ENCODE measurements at places on chromosomes 13 and 19.
A peak's percentile ranks its signal among the peaks of the same experiment; 100 is the strongest.

- no peaks in the 10 kb centered on the region for H3K36me3 ChIP-seq
- H3K27ac ChIP-seq: peak overlapping the region; percentile 82
- peaks cover 30% of the 10 kb centered on the region for H3K4me1 ChIP-seq
- H3K27me3 ChIP-seq: no peaks in the 10 kb centered on the region
- H3K4me3 ChIP-seq: no peak overlapping the region
- no peak for DNase-seq
Measured at GRCh38 chr13:48749144-48749543, 95.4 kb downstream of the CYSLTR2 start.

- H3K27ac ChIP-seq: no peak within 1 kb of the TSS
- H3K4me3 ChIP-seq: no peak within 1 kb of the TSS
- no peak for DNase-seq
- H3K27me3 ChIP-seq: no peaks in the 10 kb centered on the region
- H3K4me1 ChIP-seq: no peaks in the 10 kb centered on the region
- no peaks in the 10 kb centered on the region for H3K36me3 ChIP-seq
Measured at GRCh38 chr19:16143399-16144215, at the start of gene HSH2D. TSS of gene HSH2D (plus strand) at chr19:16143685. CDS start at chr19:16148751, 5,066 bp downstream.

DNA sequence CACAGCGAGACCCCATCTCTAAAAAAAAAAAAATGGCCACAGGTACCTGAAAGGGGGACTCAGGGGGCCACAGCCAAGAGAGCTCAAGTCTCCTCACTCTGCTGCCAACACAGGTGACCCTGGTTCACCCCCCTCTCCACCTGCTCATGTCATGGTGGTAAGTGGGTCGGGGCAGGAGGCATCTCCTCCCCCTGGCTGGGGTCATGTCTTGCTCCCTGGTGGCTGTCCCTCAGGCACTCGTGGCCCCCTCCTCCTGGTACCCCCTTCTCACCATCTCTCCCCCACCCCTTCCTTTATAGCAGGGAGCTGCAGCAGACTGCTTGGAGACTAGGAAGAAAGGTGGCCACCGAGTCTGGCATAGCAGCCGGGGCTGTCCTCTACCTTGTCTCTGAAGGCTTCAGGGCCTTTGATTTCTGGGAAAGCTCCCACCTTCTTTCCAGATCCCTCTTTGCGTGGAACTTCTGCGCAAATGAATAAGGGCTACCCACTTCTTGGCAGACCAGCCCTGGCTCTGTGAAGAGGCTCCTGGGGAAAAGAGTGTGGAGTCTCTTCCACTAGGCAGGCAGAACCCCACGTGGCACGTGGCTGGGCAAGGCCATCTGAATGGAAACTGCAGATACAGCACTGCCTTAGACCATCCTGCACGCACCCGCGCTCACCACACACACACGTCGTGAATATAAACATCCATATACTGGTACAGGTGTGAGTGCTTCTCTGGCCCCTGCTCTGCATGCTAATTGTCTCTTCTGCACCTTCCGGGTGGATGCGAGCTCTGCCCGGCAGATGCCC lies 20.1 kb upstream of the MIER2 start:
- no peak for DNase-seq
- no peaks in the 10 kb centered on the region for H3K4me1 ChIP-seq
- H3K4me3 ChIP-seq: no peak overlapping the region
- H3K27ac ChIP-seq: no peak overlapping the region
- no peaks in the 10 kb centered on the region for H3K36me3 ChIP-seq

DNA sequence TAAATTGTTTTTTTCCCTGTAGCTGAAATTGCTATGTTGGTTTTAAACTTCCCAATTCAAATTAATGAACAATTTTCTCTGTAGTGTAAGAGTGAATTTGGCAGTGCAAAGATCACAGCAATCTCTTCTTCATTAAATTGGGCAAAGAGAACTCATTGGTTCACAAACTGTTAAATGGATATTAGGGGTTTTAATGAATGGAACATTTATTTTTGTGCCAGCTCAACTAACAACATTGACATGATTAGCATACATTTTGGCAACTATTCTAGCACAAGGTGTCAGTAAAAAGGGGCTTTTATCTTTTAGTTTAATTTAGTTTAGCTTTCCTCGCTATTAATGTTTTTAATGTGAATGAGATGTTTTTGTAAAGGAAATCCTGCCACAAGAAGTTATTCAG lies 7.1 kb downstream of the PCDH20 start:
- peaks cover 4% of the 10 kb centered on the region for H3K4me1 ChIP-seq
- H3K27ac ChIP-seq: no peak overlapping the region
- no peaks in the 10 kb centered on the region for H3K36me3 ChIP-seq

- H3K27me3 ChIP-seq: no peaks in the 10 kb centered on the region
- no peaks in the 10 kb centered on the region for H3K4me1 ChIP-seq
- H3K4me3 ChIP-seq: no peak overlapping the region
- H3K27ac ChIP-seq: no peak overlapping the region
Measured at GRCh38 chr13:84985860-84986259, 813.4 kb downstream of the SLITRK6 start.

DNA sequence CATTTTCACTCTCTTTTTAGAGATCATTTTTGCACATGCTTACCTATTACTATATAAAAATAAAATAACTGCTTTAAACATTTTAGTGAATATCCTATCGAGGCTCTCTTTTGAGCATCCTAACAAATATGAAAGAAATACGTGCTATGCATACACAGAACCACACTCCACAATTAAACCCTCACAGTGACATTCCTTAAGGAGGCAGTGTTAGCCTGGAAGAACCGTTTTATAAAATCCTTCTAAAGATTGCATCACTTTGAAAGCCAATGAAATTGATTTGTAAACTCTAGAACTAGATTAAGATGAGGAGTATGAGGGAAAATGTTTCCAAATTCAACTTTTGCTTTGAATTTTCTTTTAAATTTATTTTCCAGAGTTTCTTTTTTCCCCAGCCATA lies 11.1 kb upstream of the ENOX1 start:
- no peak overlapping the region for H3K4me3 ChIP-seq
- no peak for DNase-seq
- H3K27me3 ChIP-seq: no peaks in the 10 kb centered on the region
- no peak overlapping the region for H3K27ac ChIP-seq

DNA sequence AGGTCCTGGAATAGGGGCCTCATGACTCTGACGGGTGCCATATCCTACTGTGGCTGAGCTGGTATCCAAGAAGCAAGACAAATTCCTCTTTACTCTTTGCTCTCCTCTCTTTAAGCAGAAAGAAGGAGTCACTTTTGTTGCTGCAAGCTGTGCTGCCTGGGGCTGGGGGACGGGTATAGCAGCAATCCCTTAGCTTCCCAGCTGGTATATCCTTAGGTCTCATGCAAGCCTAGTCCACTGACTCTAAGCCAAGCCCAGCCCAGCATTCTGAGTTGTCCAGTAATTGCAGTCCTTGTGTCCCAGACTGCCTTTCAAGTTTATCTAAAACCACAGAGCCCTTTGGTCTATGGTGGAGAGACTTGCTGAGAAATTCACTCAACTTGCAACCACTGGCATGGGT lies 893.0 kb upstream of the PRR20A start:
- no peaks in the 10 kb centered on the region for H3K36me3 ChIP-seq
- H3K27me3 ChIP-seq: no peaks in the 10 kb centered on the region
- DNase-seq: no peak
- no peak overlapping the region for H3K4me3 ChIP-seq

GRCh38 chr19:5123646-5124045 lies 154.7 kb downstream of the KDM4B start:
- DNase-seq: no peak
- peaks cover 17% of the 10 kb centered on the region for H3K4me1 ChIP-seq
- no peaks in the 10 kb centered on the region for H3K27me3 ChIP-seq
- no peak overlapping the region for H3K27ac ChIP-seq

GRCh38 chr19:18119013-18119716 lies 21.6 kb downstream of the MAST3 start:
- no peak for DNase-seq
- no peaks in the 10 kb centered on the region for H3K4me1 ChIP-seq
- H3K27me3 ChIP-seq: no peaks in the 10 kb centered on the region
- H3K27ac ChIP-seq: peak overlapping the region; percentile 38
- no peaks in the 10 kb centered on the region for H3K36me3 ChIP-seq

DNA sequence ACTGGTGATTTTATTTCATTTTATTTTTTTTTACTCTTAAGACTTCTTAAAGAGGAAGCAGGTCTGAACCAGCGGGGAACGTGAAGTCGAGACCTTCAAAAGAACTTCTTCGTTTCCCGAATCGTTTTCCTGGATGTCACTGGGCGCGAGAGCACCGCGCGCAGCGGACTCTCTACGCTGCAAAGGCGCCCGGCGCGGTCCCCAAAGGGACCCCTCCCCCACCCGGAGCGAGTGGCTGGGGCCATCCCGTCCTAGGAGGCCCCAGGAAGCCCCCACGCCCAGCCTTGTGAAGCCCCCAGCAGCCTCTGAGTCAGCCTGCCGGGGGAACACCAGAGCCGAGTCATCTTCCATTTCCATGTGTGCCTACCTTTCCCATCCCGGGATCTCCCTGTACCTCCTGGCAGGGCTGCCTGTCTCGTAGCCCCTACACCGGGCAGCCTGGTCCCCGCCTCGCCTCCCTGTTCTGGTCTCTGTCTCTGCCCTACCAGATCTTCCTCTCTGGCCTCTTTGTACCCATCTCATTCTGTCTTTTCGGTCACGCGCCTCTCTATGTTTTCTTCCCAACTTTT lies 608 bp downstream of the CD70 start:
- H3K36me3 ChIP-seq: no peaks in the 10 kb centered on the region
- H3K4me3 ChIP-seq: no peak overlapping the region
- H3K27me3 ChIP-seq: peaks cover 23% of the 10 kb centered on the region
- no peak overlapping the region for H3K27ac ChIP-seq

DNA sequence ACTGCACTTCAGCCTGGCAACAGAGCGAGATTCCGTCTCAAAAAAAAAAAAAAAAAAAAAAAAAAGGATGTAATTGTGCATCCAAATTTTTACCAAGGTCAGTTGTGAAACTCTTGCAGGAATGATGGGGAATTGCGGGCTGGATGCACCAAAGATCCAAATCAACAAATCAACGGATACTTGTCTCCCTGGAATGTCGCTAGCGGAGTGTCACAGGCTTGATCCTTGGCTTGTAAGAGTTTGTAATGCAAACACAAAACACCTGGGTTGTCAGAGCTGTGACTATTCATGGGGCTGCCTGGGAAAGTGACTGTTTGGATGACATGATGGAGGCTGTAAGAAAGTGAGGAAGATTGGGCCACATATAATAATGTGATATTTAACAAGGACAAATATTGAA lies 4.2 kb downstream of the KANK3 start:
- H3K36me3 ChIP-seq: no peaks in the 10 kb centered on the region
- H3K4me3 ChIP-seq: no peak overlapping the region
- H3K27me3 ChIP-seq: peaks cover 68% of the 10 kb centered on the region
- H3K4me1 ChIP-seq: peaks cover 33% of the 10 kb centered on the region
- no peak for DNase-seq

- H3K27ac ChIP-seq: no peak overlapping the region
- H3K27me3 ChIP-seq: no peaks in the 10 kb centered on the region
- no peak for DNase-seq
- H3K4me3 ChIP-seq: no peak overlapping the region
- H3K36me3 ChIP-seq: no peaks in the 10 kb centered on the region
- H3K4me1 ChIP-seq: no peaks in the 10 kb centered on the region
Measured at GRCh38 chr13:111387026-111387871, 66.8 kb downstream of the TEX29 start.

DNA sequence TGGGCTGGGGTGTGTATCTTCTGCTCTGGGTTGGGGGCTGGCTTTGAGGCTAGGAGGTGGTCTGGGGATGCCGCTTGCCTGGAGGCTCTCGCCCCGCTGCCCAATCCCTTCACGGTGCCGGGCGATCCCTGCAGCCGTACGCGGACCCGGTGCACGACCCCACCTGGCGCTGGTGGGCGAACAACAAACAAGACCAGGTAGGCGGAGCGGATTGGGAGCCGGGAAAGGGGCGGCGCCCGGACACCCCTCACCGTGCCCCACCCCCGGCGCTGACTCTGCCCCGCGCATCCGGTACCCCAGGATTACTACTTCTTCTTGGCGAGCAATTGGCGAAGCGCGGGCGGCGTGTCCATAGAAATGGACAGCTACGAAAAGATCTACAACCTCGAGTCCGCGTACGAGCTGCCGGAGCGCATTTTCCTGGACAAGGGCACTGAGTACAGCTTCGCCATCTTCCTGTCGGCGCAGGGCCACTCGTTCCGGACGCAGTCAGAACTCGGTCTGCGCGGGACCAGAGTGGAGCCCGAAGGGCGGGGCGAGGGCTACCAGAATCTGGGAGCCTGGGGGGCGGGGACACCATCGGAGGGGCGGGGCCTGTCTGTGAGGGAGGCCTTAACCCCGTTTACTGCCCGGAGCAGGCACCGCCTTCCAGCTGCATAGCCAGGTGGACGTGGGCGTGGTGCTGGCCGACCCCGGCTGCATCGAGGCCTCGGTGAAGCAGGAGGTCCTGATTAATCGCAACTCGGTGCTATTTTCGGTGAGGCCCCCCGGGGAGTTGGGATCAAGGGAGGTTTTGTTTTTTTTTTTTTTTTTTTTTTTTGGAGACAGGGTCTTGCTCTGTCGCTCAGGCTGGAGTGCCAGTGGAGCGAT lies 12.1 kb upstream of the PSMD8 start:
- H3K4me1 ChIP-seq: peaks cover 21% of the 10 kb centered on the region
- peaks cover 57% of the 10 kb centered on the region for H3K27me3 ChIP-seq
- DNase-seq: peak; percentile 86

Measured in sigmoid colon (tissue), 7 donors.